ENCODE measurements at places on chromosomes 12 and 14.

GRCh38 chr12:113796852-113797534 is 169.1 kb downstream of the RBM19 start:
- no peak for DNase-seq

DNA sequence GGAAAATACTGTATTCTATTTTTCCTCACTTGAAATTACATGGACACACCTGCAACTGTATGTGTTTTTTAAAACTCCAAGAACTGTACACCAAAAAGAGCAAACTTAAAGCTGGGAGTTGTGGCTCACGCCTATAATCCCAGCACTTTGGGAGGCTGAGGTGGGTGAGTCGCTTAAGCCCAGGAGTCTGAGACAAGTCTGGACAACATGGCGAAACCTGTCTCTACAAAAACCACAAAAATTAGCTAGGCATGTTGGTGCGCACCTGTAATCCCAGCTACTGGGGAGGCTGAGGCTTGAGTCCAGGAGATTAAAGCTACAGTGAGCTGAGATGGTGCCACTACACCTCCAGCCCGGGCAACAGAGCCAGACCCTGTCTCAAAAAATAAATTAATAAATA is 95.9 kb downstream of the SINHCAF start:
- DNase-seq = no peak

GRCh38 chr12:26748741-26749431 is 84.1 kb downstream of the ITPR2 start:
- no peak for DNase-seq

DNA sequence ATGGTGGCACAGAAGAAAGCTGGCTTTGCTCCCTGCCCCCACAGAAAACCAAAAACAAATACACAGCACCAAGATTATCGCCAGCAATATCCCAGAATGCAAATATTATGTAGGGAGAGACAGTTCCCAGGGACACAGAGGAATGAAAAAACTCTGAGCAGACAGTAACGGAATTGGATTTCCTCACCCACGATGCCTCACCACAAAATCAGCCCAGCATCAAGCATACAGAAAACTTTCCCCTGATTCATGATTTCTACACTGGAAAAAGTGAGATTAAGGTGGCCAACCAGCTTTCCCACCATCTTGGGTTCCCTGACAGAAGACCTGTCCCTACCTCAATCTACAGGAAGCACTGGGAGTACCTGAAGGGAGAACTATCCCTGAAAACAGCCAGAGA is 36.6 kb downstream of the PARP11 start:
- no peak for DNase-seq

DNA sequence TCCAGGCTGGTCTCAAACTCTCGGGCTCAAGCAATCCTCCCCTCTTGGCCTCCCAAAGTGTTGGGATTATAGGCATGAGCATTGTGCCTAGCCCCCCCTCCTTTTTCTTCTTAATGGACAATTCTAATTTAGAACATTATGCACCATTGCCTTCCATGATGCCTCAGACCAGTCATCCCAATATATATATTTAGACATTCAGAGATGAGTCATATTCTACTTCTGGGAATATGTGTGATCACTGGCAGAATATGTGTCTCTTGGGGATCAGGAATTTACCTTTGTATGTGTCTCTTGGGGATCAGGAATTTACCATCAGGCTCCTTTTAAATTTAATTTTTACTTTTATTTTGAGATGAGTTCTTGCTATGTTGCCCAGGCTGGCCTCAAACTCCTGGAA is 7.5 kb upstream of the CCDC177 start:
- DNase-seq = no peak

Measured in NCI-H146 (cell line).